ENCODE measurements at places on chromosomes 7 and 10.

- DNase-seq: no peak
Observed at GRCh38 chr7:122724366-122724765, 21.6 kb upstream of the RNF148 start.

DNA sequence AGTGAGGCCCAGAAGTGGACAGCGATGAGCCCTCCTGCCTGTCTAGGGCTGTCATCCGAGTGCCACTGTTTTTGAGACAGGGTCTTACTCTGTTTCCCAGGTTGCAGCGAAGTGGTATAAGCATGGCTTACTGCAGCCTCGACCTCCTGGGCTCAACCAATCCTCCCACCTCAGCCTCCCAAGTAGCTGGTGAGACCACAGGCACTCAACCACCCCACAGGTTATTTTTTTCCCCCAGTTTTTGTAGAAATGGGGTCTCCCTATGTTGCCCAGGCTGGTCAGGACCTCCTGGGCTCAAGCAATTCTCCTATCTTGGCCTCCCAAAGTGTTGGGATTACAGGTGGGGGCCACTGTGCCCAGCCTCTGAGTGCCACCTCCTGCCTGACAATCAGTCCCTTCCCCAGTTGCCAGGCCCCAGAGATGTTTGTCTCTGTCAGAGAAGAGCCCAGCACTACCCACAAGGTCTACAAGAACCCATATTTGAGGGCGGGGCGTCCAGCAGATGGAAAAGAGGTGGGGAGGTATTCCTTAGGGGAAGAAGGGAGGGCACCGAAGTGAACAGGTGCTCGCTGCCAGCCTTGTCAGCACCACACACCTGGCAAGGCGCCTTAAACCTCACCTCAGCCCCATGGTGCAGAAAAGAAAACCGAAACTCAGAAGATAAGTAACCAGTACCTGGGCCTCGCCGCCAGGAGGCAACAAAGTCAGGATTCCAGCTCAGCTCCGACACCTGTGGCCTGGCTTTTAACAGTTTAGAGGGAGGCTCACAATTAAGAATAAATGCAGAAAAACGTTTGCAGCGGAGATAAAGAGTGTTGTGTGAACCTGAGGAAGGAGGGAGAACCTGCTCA is 77.4 kb upstream of the ANLN start:
- no peak for DNase-seq

DNA sequence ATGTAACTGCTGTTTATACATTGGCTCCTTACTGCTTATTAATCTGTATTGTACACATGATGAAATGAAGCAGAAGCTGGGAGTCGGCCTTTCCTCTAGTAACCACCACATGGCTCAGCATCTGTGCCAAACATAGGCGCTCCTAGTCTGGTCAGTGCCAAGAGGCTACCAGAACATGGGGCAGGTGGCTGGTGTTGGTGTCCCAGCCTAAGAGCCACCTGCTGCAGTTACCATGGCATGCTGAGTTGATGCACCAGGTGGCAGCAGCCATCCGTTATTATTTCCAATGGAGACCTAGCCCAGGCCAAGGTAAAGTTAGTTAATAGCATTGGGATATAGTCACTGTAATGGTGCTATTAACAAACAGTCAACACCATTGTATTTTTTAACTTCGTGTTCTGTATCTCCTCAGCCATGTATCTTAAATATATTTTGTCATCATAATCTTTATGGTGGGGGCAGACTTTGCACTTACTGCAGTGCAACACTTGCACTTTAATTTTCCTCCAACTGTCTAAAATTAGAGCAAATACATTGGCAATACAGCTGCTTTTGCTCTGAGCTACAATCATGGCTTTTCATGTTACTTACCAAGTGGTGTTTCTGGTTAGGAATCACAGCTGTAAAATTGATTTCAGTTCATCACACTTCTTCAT is 33.1 kb downstream of the HBP1 start:
- DNase-seq: no peak

GRCh38 chr7:41882256-41882655 is 179.4 kb upstream of the INHBA start:
- DNase-seq: no peak

DNA sequence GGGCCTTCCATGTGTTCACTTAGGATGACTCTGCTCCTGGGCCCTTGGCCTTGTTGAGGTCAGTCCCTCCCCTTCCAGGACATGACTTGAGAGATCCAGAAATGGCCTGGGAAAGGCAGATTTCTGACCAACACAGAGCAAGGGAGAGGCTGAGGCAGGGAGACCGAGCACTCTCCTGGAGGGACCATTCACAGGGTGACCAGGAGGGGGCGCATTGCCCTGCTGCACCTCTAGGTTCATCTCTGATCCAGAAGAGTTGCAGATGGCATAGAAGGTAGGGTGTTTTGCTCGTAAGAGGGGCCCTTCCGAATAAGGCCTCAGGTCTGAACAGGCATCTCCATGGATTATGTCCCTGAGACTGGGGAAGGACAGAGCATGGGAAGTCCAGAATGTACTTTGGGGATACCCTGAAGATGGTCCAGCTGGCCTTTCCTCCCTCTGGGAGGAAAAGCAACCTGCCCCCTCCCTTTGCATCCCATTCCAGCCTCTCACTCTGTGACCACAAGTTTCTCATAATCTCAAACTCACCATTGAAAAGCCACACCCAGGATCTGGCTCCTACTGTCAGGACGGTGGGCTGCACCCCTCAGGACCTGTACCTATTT is 6.6 kb downstream of the DMBT1 start:
- DNase-seq: no peak

DNA sequence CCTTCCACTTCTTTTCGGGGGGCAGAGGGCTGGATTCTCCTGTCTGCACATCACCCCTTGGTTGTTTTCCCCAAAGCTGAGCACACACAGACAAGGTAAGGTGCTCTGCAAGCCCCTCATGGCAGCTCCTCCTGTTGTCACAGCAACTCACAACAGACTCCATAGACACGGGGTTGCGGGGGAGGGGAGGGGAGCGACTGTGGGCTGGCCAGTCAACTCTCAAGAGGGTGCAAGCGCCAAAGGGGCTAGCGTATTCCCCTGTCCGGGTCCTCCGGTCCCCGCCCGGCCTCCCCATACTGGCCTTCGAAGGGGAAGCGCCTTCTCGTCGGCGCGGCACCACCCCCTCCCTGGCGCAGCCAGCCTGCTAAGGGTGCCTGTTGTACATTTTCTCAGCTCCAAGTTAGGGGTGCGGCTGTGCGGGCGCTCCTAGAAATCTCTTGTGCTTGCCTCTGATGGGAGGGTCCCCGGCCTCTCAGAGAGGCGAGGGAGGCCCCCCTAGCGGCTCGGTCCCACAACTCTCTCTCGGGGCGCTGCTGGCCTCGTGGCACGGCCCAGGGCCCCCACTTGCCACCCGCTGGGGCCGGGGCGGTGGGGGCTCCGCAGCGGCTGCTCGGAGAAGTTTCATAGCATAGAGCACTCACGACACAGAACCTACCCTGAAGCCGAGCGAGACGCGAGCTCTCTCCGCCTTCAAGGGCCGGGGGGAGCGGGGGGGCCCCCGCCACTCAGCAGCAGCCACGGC is 498 bp downstream of the RHOBTB1 start:
- DNase-seq: peak; percentile 32

DNA sequence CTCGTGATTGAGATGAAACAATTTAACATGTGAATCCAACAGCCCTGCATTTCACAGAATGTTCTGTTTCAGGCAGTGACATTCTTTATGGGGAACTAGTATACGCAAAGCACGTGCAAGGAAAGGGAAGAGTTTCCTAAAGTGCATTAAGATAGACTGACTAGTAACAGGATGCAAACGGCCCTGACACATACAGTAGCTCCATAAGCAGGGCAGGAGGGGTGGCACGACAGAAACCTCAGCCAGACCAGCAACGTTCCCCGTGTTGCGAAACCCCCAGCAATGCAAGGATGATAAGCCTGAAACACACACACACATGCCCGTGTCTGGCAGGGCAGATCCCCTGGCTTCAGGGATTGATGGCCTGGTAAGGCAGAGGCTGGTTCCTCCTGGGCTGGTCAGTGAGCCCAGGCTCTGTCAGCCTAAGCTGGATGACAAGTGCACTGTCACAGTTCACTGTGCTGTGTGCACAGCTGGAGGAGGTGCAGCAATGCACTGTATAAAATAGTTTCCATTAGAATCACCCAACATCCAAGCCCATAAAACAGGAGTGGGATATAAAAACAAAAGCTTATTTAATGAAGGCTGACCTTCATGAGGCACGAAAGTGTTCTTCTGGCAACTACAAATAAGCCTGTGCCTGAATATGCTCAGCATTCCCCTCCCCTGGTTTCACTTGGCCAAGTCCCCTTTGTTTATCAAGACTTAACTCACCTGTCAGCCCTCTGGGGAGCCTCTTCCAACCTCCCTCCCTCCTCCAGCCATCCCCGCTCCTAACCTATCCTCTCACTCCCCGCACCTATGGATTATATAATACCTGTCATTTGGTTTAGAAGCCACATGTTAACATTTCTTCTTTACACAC is 88.8 kb downstream of the GSAP start:
- DNase-seq: no peak

DNA sequence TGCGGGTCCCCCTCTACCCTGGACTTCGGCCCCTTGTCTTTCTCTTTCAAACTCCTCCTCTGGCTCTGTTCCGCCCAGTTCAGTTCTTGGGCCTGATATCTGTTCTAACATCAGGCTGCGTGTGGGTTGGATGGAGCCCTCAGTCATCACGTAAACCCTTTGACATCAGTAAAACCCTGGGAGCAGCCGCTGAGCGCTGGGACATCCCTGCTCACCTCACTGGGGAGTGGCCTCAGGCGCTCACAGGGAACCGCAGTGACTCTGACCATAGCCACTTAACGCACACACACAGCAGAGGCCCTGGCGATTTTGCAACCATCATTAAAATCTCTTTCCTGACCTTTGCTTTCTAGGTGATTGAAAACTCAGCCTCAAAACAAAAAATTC is 113.3 kb downstream of the CYTH3 start:
- no peak for DNase-seq

DNA sequence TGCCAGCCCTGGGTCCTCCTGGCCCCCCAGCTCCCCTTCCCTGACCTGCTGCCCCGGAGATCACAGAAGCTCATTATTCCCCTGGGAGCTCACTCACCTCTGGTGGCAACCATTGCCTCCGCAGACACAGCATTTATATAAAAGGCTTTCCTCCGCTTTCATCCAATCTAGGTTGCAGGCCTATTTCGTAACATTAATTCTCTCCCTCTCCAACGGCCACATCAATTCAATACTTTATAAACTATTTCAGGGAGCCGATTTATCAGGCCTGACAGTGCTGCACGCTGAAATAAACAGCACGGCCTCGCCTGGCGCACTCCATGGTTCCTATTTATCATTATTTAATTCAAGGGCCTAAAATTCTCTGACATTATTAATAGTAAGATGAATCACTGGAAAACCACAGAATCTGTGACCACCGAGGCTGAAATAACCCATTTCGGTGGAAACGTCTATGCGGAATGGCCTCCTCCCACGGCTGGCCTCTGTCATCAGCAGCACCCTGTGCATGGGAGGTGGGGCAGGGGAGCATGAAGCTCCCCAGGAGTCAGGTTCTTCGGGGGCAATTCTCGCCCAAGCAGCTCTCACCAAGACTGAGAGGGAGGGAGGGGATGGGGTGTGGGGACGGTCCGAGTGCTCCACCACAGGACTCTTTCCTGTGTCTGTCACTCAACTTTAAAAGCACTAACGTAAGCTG is 249.3 kb upstream of the PFKP start:
- DNase-seq: no peak

DNA sequence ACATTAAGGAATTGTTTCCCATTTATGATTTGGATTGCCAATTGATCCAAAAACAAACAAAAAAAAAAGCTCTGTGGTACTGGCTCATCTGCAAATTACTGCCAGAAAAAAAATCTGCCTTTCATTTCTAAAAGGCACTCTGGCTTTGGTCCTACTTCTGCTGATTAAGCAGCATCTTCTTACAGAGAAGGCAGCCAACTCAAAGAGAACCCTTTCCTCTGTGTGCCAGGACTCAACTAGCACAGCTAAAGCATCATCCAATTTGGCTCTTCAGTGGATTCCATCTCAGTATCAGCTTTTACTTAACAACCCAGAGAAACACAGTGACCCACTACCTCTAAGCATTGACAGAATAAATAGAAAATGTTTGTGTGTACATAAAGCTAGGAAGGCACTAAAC is 80.6 kb downstream of the GSAP start:
- no peak for DNase-seq

GRCh38 chr7:80347173-80347572 is 164.7 kb downstream of the GNAT3 start:
- DNase-seq: no peak

- no peak for DNase-seq
Observed at GRCh38 chr10:79024296-79024695, 44.5 kb upstream of the ZMIZ1 start.

- DNase-seq: no peak
Observed at GRCh38 chr10:12431151-12432101, 82.1 kb downstream of the CAMK1D start.

DNA sequence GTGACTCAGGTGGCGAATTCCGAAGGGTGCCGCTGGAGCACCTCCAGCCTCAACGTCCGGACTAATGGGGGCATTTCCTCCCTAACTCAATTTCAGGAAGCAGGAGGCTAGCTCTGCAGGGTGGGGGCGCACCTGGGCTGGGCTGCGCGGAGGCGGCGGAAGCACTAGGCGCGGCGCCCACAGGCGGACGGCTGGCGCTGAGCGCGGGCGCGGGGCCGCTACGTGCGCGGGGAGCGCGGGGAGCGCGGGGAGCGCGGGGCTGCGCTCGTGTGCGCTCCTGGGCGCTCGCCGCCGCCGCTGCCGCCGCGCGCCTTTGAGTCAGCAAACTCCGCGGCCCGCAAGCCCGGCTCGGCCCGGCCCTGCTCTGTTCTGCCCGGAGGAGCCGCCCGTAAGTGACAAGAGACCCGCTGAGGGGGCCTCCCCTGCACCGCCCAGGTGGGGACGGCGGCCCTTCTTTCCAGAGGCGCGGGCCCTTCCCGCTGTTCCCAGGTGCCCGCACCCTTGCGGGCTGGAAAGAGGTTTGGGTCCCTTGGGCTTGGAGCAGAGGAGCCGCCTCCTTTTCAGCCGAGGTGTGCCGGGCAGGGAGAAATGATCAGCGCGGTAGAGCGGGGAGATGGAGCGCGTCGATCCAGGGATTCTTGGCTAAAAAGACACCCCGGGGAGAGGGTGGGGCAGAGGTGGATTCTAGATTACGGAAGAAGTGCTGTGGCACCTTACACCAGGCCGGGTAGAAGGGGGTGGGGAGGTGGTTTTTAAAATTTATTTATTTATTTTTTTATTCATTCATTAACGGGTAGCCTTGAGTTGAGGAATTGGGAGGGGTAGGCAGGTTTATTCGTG is at the start of gene SNX10:
Gene SNX10, plus strand, starts transcription at position 164 of the 840 bp plus-strand sequence. CDS start 54,581 bp downstream, outside the sequence.
- DNase-seq: peak; percentile 37

- no peak for DNase-seq
Observed at GRCh38 chr10:79445977-79446757, 743 bp upstream of the ZCCHC24 start.

GRCh38 chr7:27410812-27411544 is 168.4 kb downstream of the EVX1 start:
- DNase-seq: no peak

GRCh38 chr10:118798231-118798662 is 43.5 kb upstream of the CACUL1 start:
- DNase-seq: no peak

GRCh38 chr7:113247198-113247597 is 128.8 kb upstream of the SMIM30 start:
- no peak for DNase-seq

- no peak for DNase-seq
Observed at GRCh38 chr10:100065084-100065660, 16.5 kb downstream of the CPN1 start.

GRCh38 chr10:30447125-30447799 is 13.3 kb downstream of the MAP3K8 start:
- no peak for DNase-seq

Measured in nucleus accumbens (tissue), 56 donors.